Fibroblast of skin of right biceps (primary cell): ENCODE measurements at places on chromosomes 3 and 15.

- no peak for DNase-seq
These were observed 269.1 kb downstream of the RAP2B start for GRCh38 chr3:153431076-153431475.

DNA sequence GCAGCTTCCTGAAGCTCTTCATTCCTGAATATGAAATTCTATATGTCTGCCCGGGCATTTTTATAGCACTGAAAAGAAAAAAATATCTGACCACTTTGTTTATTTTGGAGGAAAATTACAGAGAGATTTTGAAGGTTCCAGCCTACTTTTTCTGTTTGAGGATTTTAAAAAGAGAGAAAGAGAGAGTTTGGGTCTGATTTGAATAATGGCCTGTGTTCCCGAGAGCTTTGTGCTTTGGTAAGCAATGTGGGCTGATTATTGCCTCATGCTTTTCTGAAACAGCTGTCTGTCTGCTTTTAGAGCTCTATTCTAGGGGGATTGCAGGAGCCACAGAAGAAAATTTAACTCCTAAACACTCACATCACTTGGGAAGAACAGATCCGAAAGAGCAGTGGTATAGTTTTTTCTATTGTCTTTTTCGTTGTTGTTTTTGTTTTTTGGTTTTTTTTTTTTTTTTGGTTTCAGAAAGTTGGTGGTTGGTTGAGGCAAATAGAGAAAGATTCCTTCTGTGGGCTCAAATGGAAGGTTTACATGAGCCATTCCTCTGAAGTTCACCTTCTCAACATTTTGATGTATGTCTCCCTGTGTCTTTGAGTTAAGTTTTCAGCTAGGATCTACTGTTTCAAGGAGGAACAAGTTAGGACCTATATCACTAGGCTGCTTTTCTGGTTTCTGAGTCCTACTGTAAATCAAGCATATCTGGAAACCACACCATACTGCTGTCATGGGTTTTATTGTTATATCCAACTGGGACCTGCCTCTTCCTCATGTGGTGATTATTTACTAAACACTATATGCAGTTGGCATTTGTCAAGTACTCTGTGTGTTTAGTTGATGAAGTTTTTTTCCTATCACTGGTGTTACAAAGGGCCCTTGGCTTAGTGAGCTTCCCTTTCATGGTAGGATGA lies 178.9 kb downstream of the KCNMB2 start:
- DNase-seq = peak; percentile 11

DNA sequence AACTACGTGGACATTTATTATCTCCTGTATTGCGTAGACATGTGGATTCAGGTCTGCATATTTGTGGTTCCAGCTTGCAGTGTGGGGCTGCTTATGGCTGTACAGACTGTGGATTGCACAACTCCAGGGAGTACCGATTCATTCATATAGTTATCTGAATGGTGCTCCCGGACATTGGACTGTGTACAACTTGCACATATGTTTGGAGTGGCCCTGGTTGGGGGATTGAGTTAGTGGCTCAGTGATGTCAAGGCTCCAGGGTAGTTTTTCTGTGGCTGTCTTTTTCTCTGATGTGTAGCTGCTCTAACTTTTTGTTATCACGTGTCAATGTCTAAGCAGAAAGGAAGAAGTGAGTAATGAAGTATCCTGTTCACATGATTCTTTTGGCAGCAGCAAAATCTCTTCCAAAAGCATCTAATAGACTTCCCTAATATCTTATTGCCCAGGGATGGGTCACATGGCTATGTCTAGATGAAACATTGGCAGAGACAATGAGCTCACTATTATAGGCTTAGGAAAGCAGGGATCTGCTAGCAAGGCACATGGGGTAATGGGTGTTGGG lies 15.8 kb downstream of the ST3GAL6 start:
- peak; percentile 97 for DNase-seq

DNA sequence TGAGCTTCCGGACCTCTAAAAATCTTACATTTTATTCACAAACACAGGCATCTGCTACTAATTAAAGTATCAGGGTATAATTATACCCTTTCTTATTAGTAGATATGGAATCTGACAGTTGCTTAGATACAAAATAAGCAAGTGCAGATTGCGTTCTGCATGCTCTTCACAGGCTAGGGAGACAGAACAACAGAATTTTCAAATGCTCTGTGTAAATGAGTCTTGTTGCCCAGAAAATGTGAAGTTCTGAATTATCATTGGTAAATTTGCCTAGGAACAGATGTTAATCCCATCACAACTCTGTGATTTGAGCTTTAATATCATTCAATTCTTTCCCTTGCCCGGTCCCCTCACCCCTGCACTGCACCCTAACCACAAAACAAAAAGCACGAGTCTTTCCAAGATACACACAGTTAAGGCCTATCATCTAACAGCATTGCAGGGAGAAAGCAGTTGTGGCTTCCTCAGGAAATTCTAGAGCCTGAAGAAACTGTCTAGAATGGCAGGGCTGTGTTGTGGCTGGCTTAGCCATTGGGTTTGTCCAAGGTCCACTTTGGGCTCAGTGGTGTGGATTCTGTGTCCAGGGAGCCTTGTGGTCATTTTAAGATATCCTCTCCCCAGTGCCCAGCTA lies 119.8 kb downstream of the PDCD6IP start:
- peak; percentile 27 for DNase-seq
